ENCODE measurements at places on chromosomes 1 and 21. TPM values are rescaled to one million over a fixed set of nuclear protein-coding genes. Genes with fewer than 3 reads are reported as not detected.

Gene OR2L5
- total RNA-seq = not detected

Gene BEND5
- total RNA-seq = 4.6 TPM

Gene ESRRG
- total RNA-seq = 6.1 TPM

DNA sequence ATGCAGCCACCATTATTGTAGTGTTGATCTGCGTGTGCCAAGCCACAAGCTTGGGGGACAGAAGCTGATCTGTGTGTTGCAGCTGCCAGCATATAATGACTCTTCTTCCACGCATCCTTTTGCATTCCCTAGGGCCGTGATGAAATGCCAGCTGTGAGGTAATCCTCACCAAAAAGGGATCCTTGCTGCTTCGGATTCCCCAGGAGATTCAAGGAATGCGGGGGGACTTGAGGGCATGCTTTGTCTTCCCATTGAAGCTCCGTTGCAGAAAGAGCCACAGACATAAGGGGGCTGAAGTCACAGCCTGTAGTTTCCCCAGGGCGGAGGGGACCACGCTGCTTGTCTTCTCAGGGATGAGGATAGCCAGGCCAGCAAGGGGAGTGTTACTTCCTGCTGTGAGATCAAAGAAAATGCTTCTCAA, 281.6 kb upstream of the FMN2 start:
- H3K27me3 ChIP-seq = no peaks in the 10 kb centered on the region
- no peak overlapping the region for H3K4me3 ChIP-seq
- no peaks in the 10 kb centered on the region for H3K36me3 ChIP-seq
- no peak overlapping the region for H3K27ac ChIP-seq
- H3K4me1 ChIP-seq = peaks cover 67% of the 10 kb centered on the region

DNA sequence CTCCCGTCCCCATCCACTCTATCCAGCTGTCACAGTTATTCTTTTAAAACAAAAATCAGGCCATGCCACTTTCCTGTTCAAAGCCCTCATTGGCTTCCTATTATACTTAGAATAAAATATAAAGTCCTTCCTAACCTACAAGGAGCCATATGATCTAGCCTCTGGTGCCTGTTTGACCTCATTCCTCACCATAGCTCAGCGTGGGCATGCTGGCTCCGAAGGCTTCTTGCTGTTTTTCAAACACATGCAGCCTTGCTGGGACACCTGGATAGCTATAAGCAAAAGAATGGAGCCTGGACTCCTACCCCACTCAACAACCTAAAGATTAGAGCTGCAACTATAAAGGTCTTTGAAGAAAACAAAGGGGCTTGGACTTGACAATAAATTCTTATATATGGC, 23.7 kb downstream of the DHCR24 start:
- H3K36me3 ChIP-seq = peaks cover 26% of the 10 kb centered on the region
- H3K4me3 ChIP-seq = no peak overlapping the region
- H3K27ac ChIP-seq = no peak overlapping the region
- no peak for DNase-seq
- no peaks in the 10 kb centered on the region for H3K27me3 ChIP-seq

- no peaks in the 10 kb centered on the region for H3K36me3 ChIP-seq
- no peak overlapping the region for H3K27ac ChIP-seq
- DNase-seq = no peak
- no peaks in the 10 kb centered on the region for H3K27me3 ChIP-seq
- H3K4me3 ChIP-seq = no peak overlapping the region
- H3K4me1 ChIP-seq = peaks cover 5% of the 10 kb centered on the region
Measured at GRCh38 chr1:30649321-30649991, 73.9 kb downstream of the MATN1 start.

- H3K27ac ChIP-seq = peak overlapping the region; percentile 40
- no peak overlapping the region for H3K4me3 ChIP-seq
- DNase-seq = no peak
- H3K4me1 ChIP-seq = no peaks in the 10 kb centered on the region
- no peaks in the 10 kb centered on the region for H3K27me3 ChIP-seq
Measured at GRCh38 chr1:55827350-55827749, 612.2 kb upstream of the USP24 start.

DNA sequence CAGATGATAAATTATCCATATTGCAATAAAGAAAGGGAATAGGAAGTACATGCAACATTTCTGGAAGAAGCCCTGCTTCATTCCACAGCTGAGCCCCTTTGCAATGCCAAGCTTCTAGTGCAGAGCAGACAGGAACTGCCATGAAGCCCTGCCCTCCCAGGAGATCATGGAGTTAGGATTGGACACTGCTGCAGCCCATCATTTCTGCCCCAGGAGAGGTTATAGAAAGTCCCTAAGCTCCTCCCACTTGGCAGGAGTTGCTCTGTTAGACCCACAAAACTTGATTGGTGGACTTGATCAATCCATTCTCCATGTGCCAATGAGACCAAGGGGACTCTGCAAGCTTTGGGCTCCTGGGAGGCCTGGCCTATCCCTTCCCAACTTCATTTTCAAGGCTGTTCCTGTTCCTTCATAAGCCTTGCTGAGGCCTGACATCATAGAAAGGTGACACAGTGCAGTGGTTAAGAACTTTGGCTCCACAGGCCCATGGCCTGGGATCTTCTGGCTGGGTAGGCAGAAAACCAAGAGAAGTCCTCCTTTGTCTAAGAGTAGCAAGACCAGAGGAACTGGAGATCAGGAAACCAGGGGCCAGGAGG, 1.3 kb upstream of the LAPTM5 start:
- no peaks in the 10 kb centered on the region for H3K36me3 ChIP-seq
- no peaks in the 10 kb centered on the region for H3K27me3 ChIP-seq
- no peak overlapping the region for H3K27ac ChIP-seq
- H3K4me3 ChIP-seq = no peak overlapping the region
- DNase-seq = no peak
- H3K4me1 ChIP-seq = peaks cover 7% of the 10 kb centered on the region

GRCh38 chr1:72623299-72623708, 341.0 kb upstream of the NEGR1 start:
- DNase-seq = no peak
- H3K27ac ChIP-seq = no peak overlapping the region
- no peaks in the 10 kb centered on the region for H3K27me3 ChIP-seq
- peak overlapping the region; percentile 2 for H3K4me3 ChIP-seq
- H3K36me3 ChIP-seq = no peaks in the 10 kb centered on the region

Gene PROK1
- not detected for total RNA-seq

- no peak for DNase-seq
- H3K4me1 ChIP-seq = no peaks in the 10 kb centered on the region
Measured at GRCh38 chr1:163807331-163808049, 485.7 kb downstream of the NUF2 start.

Gene EXTL1
- total RNA-seq = 0.97 TPM

GRCh38 chr1:41533731-41534080, 49.2 kb upstream of the EDN2 start:
- no peak for DNase-seq
- H3K27ac ChIP-seq = no peak overlapping the region
- no peaks in the 10 kb centered on the region for H3K36me3 ChIP-seq
- H3K4me3 ChIP-seq = no peak overlapping the region
- peaks cover 20% of the 10 kb centered on the region for H3K4me1 ChIP-seq

- peaks cover 24% of the 10 kb centered on the region for H3K4me1 ChIP-seq
- no peaks in the 10 kb centered on the region for H3K27me3 ChIP-seq
- H3K4me3 ChIP-seq = no peak overlapping the region
- H3K27ac ChIP-seq = peak overlapping the region; percentile 41
- no peak for DNase-seq
Measured at GRCh38 chr21:33300701-33301631, 23.8 kb upstream of the IFNAR1 start.

DNA sequence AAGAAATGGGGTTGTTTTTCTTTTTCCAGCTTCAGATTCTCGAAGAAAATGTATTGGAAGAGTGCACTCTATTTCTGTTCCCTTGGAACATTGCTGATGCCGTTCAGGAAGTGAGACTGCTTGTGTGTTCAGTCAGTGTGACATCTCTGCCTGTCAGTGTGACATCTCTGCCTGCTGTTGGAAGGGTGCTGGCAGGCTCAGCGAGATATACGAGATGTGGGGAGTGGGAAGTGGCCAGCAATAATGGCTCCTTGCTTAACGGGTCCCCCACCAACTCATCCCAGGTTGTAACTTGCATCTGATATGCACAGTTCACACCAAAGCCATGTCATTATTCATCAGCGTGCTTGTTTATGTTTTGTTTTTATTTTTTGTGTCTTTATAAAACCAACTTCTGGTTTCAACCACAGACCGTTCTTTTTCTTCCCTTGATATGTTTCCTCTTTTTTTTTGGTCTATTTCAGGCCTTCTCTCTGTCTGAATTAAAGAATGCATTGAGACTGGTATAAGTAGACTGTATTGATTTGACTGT, 145.4 kb downstream of the GALNT2 start:
- H3K36me3 ChIP-seq = no peaks in the 10 kb centered on the region
- H3K4me1 ChIP-seq = peaks cover 72% of the 10 kb centered on the region
- peak overlapping the region; percentile 13 for H3K27ac ChIP-seq
- H3K27me3 ChIP-seq = no peaks in the 10 kb centered on the region
- DNase-seq = no peak

Gene KCNH1
- total RNA-seq = 0.42 TPM

DNA sequence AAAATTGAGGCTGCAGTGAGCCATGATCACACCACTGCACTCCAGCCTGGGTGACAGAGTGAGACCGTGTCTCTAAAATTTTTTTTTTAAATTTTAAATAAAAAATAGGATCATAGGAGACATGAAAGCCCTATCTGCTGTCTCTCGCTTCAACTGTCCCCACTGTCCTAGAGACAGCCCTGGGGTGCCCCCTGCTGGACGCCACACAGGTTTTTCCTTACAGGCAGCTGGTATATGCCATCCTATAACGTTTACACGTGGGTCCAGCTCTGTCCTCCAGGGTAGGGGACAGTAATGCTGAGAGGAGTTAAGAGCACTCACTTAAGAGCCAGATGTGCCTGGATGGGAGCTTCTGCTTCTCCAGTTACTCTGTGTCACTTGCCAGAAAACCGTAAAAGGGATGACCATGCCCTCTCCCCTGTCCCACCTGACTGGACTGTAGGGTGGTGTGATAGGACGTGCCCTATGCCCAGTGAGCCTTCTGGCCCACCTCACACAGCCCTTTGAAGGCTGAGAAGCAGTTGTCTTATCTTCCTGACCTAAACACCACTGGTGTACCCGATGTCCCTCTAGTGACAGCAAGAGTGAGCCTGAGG, 8.5 kb downstream of the FBXO2 start:
- no peak overlapping the region for H3K4me3 ChIP-seq
- no peaks in the 10 kb centered on the region for H3K36me3 ChIP-seq
- H3K27me3 ChIP-seq = no peaks in the 10 kb centered on the region
- no peak for DNase-seq
- H3K4me1 ChIP-seq = peaks cover 34% of the 10 kb centered on the region

Gene LRRC71
- total RNA-seq = not detected

- H3K4me1 ChIP-seq = no peaks in the 10 kb centered on the region
- H3K36me3 ChIP-seq = peaks cover 82% of the 10 kb centered on the region
- no peak overlapping the region for H3K27ac ChIP-seq
- no peak for DNase-seq
- no peaks in the 10 kb centered on the region for H3K27me3 ChIP-seq
Measured at GRCh38 chr1:200646515-200646914, 23.2 kb downstream of the DDX59 start.

DNA sequence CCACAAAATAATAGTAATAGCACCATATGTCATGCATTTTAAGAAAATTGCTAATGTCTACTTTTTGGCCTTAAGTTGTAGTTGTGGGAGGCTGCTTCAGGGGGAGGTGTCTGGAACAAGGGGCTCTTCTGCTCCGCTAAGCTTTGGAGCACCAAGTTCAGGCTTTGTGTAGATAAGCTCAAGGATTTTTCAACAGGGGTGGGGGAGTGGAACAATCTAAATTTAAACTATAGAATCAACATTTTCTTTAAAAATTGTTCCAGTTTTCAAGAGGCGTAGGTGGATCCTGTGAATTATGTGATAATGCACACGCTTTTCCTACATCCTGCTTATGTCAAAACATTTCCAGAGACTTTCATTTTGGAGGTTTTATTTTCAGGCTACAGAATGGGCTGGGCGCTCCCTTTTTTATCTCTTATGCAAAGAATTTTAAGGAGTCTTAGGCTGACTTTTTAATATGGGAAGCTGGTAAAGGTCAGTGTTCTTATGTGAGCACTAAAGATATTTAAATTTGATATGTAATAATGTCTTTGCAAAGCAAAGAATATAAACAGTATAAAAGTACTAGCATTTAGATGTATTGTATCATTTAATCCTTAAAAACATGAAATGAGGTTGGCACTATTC, 9.9 kb downstream of the ATP1A1 start:
- DNase-seq = no peak
- H3K27ac ChIP-seq = no peak overlapping the region
- no peaks in the 10 kb centered on the region for H3K27me3 ChIP-seq
- H3K36me3 ChIP-seq = peaks cover 40% of the 10 kb centered on the region

Gene AVPR1B
- not detected for total RNA-seq

DNA sequence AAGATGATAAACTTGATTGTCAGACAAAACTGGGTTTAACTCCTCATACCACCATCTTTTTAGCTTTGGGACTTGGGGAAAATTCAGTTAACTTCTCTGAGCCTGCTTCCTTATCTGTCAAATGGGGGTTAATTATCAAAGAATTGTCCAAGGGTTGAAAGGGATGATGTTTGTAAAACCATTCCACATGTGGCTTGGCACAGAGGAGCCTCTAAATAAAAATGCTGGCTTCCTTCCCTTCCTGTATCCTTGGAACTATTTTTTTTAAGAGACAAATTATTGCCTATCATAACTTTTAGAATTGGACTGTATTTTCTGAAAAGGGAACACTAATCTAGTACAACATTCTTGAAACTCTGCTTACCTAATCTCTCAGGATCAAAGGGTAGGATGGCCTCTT, 143.4 kb upstream of the USP24 start:
- no peaks in the 10 kb centered on the region for H3K36me3 ChIP-seq
- no peak overlapping the region for H3K4me3 ChIP-seq
- no peak overlapping the region for H3K27ac ChIP-seq

DNA sequence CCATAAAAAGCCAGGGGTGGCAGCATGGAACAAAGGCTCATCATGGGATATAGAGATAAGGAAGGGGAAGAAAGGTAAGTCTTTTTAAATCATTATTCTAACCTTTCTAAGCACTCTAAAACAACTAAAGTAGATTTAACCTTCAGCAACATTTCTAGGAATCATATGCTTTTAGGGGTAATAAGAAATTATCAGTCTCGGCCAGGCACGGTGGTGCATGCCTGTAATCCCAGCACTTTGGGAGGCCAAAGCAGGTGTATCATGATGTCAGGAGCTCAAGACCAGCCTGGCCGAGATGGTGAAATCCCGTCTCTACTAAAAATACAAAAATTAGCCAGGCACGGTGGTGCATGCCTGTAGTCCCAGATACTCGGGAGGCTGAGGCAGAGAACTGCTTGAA, 20.3 kb upstream of the PHTF1 start:
- no peak overlapping the region for H3K27ac ChIP-seq
- H3K27me3 ChIP-seq = no peaks in the 10 kb centered on the region
- peaks cover 17% of the 10 kb centered on the region for H3K36me3 ChIP-seq
- H3K4me3 ChIP-seq = no peak overlapping the region
- DNase-seq = no peak
- H3K4me1 ChIP-seq = peaks cover 50% of the 10 kb centered on the region

GRCh38 chr21:42387843-42388340, 8.0 kb downstream of the TMPRSS3 start:
- DNase-seq = no peak
- no peak overlapping the region for H3K4me3 ChIP-seq
- no peaks in the 10 kb centered on the region for H3K36me3 ChIP-seq
- H3K4me1 ChIP-seq = no peaks in the 10 kb centered on the region
- H3K27ac ChIP-seq = no peak overlapping the region
- no peaks in the 10 kb centered on the region for H3K27me3 ChIP-seq

Gene SELP
- 9.1 TPM for total RNA-seq

Gene CFH
- total RNA-seq = 36.1 TPM

GRCh38 chr21:35987475-35987874, 72.9 kb downstream of the SETD4 start:
- no peaks in the 10 kb centered on the region for H3K27me3 ChIP-seq
- no peaks in the 10 kb centered on the region for H3K4me1 ChIP-seq
- no peak for DNase-seq
- H3K4me3 ChIP-seq = no peak overlapping the region

Gene ACTN2
- 7.5 TPM for total RNA-seq
